Activated CD8-positive, alpha-beta T cell treated with anti-CD3 and anti-CD28 coated beads, Interleukin-2, amount 10 ng/mL, durations not matched to agents 7 days and 5 days (primary cell): ENCODE measurements at places on chromosomes 13 and 19.

GRCh38 chr13:98517576-98518310 is 59.2 kb downstream of the STK24 start:
- peak; percentile 37 for DNase-seq

DNA sequence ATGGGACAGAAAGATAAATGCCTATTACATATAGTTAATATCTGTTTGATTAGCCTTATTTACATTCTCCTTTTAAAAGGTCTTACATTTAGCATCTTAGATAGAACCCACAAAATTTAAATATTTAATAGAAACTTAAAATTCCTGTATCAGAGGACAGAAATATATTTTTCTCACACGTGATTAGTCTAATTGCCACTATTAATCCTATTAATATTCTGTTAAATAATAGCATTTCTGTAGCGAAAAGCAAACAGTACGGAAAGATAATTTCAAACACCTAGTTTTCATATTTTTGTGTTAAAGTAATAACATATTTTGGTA is 380 bp upstream of the ZNF30 start:
- no peak for DNase-seq

GRCh38 chr19:49749055-49749716 is 13.9 kb downstream of the TSKS start:
- DNase-seq, result no peak

- DNase-seq, result no peak
Observed at GRCh38 chr13:33953781-33954180, 135.8 kb downstream of the RFC3 start.

GRCh38 chr13:64697226-64697625 is 2532.9 kb downstream of the PCDH9 start:
- DNase-seq, result no peak

- DNase-seq, result peak; percentile 23
Observed at GRCh38 chr19:2043251-2043641, 7.8 kb downstream of the MKNK2 start.

GRCh38 chr19:33100894-33101644 is 20.1 kb downstream of the GPATCH1 start:
- no peak for DNase-seq

- DNase-seq, result no peak
Observed at GRCh38 chr13:91946498-91947070, 548.2 kb downstream of the GPC5 start.

GRCh38 chr19:18317961-18318800 is 4.7 kb downstream of the LSM4 start:
- peak; percentile 67 for DNase-seq

GRCh38 chr19:49952479-49952836 is 8.5 kb downstream of the SIGLEC11 start:
- DNase-seq, result no peak

GRCh38 chr13:57632276-57633140 is 964 bp downstream of the PCDH17 start:
- DNase-seq, result no peak
